ENCODE measurements at places on chromosomes 7 and 10. TPM values are rescaled to one million over a fixed set of nuclear protein-coding genes. Genes with fewer than 3 reads are reported as not detected.

DNA sequence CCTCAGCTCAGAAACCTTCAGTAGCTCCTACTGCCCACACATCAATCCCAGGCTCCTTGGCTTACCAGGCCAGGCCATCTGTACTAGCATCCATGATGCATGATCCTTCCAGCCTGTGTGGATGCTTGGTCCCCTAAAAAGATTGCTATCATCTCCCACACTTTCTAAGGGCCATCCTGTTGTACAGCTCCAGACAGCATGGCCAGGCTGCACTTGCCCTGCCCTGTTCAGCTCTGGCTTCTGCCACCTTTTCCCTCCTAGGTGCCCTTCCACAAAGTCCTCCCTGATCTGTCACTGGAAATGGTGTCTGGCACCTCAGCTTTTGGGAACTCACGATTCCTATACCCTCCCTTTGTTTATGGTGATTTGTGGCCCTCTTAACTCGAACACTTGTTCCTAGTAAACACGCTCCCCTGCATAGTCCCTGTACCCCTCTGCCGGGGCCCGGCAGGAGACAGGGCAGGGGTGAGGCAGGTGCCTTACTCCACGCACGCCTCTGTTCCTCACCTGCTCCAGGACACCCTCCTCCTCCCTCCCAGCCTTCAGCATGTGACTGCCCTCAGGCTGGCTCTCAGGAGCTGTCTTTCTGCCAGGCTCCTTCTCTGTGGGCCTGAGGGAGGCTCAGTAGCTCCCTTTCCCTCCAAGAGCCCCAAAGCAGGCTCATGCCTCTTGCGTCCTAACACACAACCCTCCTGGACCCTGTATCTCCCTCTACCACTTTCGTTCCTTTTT, 71.8 kb downstream of the CDH23 start:
- no peak for DNase-seq

GRCh38 chr10:80523773-80524172, 13.9 kb upstream of the SH2D4B start:
- no peak for DNase-seq

TAC1 gene
- 21.2 TPM for total RNA-seq

SOSTDC1 gene
- total RNA-seq: 30.2 TPM

DNA sequence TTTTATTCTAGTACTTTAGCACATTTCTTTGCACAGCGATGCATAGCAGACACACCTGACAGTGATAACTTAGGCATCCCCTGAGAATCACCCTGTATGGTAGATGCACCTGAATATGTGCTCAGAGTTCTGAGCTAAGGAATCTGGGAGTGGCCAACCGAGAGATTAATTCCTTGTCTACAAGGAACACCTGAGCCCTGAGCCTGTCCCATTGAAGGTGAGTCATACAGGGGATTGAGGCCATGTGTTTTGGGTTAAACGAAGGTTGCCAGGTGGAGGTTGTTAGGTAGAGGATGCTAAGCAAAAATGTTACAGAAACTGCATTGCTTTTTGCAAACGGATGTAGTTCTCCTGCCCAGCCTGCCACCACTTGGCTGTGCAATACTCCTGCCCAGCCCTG, 128.9 kb downstream of the AMPH start:
- no peak for DNase-seq

GRCh38 chr7:151012911-151013347, 11.4 kb downstream of the ATG9B start:
- DNase-seq: no peak

- no peak for DNase-seq
Observed at GRCh38 chr7:16579216-16579615, 52.6 kb downstream of the LRRC72 start.

DNA sequence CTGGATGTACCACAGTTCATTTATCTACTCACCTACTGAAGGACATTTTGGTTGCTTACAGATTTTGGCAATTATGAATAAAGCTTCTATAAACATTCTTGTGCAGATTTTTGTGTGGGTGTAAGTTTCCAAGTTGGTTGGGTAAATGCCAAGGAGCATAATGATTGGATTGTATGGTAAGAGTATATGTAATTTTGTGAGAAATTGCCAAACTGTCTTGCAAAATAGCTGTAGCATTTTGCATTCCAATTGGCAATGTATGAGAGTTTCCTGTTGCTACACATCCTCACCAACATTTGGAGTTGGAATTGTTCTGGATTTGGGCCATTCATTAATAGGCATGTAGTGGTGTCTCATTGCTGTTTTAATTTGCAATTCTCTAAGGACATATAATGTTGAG, 33.9 kb upstream of the HYAL4 start:
- DNase-seq: no peak

GRCh38 chr7:147681530-147681929, 909.0 kb upstream of the C7orf33 start:
- DNase-seq: no peak

All from frontal cortex (tissue), 4 donors.